ENCODE measurements at places on chromosomes 2 and 18. TPM values are rescaled to one million over a fixed set of nuclear protein-coding genes. Genes with fewer than 3 reads are reported as not detected.
A peak's percentile ranks its signal among the peaks of the same experiment; 100 is the strongest.

GRCh38 chr2:37219046-37219445, 12.3 kb downstream of the CEBPZ start:
- DNase-seq = no peak

DNA sequence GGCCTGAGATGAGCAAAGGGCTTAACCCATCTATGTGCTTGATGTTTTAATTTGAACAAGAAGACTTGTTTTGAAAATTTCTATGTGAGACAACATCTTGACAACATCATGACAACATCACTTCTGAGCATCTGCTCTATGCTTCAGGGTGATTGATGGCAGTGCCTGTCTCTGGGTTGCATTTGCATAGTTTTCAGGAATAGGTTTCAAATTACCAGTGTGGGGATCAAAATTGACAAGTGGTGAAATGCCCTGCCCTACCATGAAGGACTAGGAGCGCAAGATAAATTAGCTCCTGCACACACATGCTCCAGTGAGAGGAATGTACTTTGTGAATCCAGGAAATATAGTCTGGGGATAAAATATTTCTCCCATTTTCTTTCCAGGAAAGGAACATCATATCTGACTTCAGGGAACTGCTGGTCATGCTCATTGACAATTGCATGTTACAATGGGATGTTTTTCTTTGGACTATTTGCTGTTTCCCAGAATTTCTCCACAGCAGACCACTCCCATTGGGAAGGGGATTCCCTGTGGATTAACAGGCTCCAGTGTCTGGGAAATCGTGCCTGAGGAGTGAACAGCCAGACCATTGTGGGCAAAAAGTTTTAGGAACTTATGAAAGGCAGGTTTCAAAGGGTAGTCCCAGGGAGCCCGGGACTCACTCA, 45.3 kb upstream of the IL1R2 start:
- DNase-seq = no peak

- no peak for DNase-seq
Observed at GRCh38 chr2:19897623-19898245, 4.0 kb downstream of the TTC32 start.

Gene ARHGEF4
- 4.8 TPM for total RNA-seq

DNA sequence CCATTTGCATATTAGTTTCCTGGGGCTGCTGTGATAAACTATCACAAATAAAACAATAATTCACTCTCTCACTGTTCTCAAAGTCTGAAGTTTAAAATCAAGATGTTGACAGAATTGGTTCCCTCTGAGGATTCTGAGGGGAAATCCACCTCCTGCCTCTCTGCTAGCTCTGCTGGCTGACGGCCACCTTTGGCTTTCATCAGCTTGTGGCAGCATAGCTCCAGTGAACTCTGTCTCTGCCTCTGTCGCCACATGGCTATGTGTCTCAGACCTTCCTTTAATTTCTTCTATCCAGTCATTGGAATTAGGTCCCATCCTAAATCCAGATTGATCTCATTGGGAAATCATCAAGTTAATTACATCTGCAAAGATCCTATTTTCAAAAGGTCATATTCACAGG, 38.9 kb upstream of the TRIM43 start:
- no peak for DNase-seq

- peak; percentile 13 for DNase-seq
Observed at GRCh38 chr2:57444752-57445430, 601.7 kb upstream of the VRK2 start.

DNA sequence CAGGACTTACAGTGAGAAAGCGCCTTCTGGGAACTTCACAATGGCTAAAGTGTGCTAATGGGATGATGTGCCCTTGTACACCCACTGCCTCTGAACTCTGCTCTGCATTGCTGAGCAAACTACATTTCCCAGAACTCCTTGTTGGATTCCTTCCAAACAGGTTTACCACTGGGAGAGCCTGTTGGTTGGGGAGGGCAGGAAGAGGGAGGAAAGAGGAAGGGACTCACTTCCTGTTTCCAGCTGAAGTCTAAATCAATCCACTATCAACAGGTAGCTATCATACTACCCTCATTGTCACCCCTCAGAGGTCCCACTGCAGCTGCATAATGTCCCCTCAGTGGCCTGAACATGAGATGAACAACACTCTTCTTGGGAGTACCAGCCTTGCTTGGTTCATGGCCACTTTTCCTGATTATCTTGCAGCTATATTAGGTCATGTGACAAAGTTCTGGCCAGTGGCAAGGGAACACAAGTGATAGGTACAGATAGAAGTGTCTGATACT, 109.7 kb downstream of the MSH2 start:
- DNase-seq = no peak

Gene CD8B2
- total RNA-seq = not detected

DNA sequence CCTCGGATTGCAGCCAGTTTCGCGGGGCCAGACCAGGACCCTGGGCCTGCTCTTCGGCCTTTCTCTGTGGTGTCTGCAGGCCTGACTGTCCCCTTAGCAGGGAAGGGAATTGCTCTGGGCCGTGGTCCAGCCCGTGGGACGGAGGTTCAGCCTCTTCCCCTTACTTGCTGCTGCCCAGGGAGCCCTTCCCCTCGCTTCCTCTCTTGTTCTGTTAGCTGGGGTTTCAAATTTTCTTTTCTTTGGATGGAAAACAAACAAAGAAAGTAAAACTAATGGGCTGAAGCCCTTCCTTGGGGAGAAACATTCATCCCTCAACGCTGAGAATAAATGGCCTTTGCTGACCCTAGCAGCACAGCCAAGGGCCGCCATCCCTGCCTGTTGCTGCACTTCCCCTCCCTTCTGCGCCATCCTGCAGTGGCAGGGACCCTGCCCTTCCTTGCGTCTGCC, 52.4 kb downstream of the ASAP2 start:
- DNase-seq = no peak

DNA sequence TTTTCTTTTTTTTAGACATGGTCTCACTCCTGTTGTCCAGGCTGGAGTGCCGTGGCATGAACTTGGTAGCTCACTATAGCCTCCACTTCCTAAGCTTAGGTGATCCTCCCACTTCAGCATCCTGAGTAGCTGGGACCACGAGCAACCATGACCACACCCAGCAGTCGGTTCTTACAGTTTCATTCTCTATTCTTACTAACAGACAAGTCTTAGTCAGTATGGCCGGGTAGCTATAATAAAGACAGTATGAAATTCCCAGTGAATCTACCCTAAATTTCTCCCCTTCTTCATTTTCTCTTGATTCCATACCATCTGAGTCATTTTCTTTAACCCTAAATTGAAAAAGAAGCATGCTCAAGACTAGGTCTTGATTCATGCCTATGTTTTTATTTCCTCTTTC, 775.3 kb upstream of the NRXN1 start:
- no peak for DNase-seq

Gene FASTKD2
- total RNA-seq = 20.8 TPM

Gene CHRND
- total RNA-seq = not detected

Gene ZNF892
- total RNA-seq = 5.9 TPM

- DNase-seq = no peak
Observed at GRCh38 chr2:85114586-85115330, 18.4 kb upstream of the TCF7L1 start.

Gene ANKRD30B
- total RNA-seq = not detected

DNA sequence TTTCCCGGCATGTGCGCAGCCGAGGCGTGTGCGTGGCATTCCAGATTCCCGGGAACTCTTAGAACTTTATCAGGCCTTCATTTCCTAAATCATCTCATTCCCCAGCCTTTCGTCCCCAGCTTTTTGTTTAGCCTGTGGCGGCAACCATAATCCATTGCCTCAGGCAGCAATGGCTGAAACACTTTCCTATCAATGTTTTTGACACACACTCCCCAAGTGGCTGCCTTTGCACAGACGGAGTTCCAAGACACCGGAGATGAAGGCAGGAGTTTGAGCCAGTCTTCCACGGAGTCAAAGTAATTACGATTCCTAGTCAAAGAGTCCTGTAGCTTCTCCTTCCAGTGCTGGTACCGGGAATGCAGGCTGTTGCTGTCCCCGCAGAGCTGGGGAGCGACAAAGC, 64.8 kb downstream of the KCNG2 start:
- DNase-seq = no peak

Gene PXDN
- 467 TPM for total RNA-seq

GRCh38 chr18:13831864-13832508, 8.0 kb downstream of the MC5R start:
- no peak for DNase-seq

- DNase-seq = no peak
Observed at GRCh38 chr2:108949316-108950239, 39.4 kb downstream of the EDAR start.

GRCh38 chr2:78646533-78647364, 378.8 kb upstream of the REG3G start:
- no peak for DNase-seq

- no peak for DNase-seq
Observed at GRCh38 chr18:22731398-22731797, 201.7 kb upstream of the RBBP8 start.

Measured in astrocyte (in vitro differentiated cells and primary cell).